GM12891 (cell line): ENCODE measurements at places on chromosomes 13 and 19.

- no peak for DNase-seq
These were observed 157.6 kb upstream of the OBI1 start for GRCh38 chr13:78816592-78816991.

DNA sequence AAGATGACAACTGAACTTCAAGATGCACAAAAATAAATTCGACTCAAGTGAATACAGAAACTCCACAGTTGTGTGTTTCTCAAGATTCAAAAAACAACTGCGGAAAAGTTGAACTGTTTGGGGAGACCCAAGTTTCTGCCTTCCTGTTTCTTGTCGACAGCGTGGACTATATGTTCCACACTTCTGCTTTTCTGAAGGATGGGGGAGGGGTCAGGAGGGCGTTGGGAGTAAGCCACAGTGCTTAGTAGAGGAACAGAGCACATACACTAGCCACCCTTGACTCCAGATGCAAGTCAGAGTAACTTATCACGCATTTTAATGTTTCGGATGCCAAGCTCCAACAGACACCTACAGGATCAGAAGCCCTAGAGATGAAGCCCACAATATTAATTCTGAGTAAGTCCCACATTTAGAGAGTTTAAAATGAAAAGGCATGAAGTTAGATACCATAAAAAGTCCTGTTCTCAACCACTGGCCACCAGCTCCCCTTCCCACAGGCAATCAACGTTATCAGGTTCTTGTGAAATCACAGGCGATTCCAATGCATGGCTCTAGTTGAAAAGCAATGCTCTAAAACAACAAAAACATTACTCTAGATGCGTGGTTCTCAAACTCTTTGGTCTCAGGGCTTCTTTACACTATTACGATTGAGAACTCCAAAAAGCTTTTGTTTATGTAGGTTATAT lies 4.2 kb downstream of the TUBGCP3 start:
- no peak for DNase-seq

DNA sequence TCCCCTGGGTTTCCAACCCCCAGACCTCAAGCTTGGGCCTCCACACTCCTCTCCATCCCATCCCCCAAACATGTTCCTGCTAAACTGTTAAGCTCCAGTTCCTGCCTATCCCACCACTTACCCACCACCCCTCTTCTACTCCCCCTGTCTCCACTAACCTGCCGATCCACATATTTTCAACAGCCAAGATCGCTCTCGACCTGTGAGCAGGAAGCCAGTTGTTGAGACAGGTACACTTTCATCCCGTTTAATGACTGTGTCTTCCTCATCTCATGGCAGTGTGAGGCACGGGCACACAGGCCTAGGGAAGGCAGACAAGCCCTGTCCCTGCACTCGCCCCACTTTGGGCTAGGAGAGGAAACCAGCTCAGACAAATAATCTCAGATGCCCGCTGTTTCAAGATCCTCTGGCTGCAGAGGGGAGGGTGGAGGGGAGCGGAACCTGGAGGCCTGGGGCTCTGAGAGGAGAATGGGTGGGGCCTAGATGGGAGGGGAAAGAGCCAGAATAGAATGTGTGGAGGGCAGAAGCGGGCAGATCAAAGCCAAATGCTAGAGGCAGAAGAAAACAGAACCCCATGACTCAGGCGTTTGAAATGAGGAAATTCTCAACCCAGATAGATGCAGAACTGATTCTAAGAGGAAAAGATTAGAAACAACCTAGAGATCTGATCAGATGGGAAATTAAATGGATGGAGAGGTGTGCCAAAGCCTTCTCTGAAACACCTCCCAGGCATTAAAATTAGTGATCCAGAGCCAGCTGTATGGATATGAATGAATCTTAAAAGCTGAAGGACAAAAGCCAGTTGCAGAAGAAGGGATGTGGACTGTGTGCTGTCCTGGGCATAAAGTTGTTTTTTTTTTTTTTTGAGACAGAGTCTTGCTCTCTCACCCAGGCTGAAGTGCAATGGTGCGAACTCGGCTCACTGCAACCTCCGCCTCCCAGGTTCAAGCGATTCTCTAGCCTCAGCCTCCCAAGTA lies 16.9 kb upstream of the CYP2S1 start:
- no peak for DNase-seq

GRCh38 chr13:46648166-46648607 lies 95.2 kb downstream of the LRCH1 start:
- no peak for DNase-seq

DNA sequence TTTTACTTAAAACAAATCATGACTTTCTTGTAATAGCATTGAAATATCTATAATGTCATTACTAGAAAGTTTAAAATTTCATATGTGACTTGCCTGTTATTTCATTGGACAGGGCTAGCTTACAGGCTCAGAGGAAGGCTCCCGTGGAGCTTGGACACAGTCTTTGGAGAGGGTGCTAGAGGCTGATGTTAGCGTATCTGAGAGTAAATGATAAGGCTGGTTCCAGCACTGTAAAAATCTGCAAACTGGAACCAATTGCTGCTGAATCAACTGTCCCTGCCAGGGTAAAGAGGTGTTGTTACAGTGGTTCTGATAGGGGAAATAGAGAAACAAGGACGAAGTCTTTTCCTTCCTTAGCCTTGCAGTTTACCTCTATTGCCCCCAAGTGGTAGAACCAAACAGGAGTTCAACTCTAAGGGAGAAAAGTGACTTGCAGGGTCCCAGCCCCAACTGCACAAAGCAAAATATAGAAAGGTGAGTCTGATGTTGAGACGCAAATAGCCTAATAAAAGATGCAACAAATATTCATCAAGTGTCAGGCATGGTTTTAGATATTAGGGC lies 901.7 kb downstream of the DIAPH3 start:
- DNase-seq: no peak

- DNase-seq: no peak
These were observed 22.8 kb upstream of the NDUFS7 start for GRCh38 chr19:1360818-1361461.

GRCh38 chr19:41915776-41916414 lies 12.4 kb downstream of the ERFL start:
- no peak for DNase-seq

DNA sequence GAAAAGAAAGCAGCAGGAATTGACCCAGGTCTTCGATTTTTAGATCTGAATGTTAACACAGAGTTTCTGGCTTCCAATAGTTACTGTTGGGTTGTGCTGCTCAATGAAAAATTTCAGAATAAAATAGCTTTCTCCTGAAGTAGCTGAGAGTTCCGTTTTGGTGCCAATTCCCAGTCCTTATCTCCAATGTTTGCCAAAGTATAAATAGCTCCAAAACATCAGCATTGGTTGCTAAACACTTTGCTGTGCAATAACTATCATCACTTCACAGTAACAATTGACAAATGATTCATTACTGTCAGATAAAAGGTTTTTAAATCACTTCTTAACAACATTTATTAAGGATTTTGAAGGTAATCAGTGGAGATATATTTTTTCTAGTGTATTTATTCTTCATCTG lies 446.0 kb downstream of the PCDH20 start:
- DNase-seq: no peak

DNA sequence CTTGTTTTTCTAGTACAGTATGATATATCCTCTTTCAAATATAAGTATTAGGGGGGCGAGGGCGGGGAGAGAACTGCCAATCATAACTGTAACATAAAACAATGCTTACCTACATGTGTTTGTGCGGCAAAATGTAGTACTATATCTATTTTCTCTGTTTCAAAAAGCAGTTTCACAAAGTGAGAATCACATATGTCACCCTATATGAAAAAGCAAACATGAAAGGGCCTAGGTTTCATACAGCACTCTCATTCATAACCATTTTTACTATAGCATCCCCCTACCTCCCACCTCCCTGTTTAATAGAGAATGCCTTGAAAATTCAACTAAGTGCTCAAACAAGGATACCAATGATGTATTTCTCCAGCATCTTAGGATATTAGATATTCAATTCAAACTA lies 5.2 kb downstream of the TGDS start:
- no peak for DNase-seq

DNA sequence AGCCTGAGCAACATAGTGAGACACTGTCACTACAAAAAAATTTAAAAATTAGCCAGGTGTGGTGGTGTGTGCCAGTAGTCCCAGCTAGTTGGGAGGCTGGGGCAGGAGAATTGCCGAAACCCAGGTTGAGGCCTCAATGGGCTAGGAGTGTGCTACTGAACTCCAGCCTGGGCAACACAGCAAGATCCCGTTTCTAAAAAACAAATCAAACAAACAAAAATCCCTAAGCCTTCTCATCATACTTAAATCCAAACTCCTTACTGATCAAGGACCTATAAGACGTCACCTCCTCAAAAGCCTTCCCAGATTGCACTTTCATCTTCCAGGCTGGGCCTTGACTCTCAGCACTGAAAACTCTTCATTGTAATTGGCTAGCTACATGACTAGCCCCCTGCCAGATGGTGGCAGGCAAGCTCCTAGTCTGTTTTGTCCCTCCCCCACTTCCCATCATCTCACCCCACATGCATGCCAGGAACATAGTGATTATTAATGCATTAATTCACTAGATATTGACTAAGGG lies 17.5 kb upstream of the NANOS3 start:
- no peak for DNase-seq

DNA sequence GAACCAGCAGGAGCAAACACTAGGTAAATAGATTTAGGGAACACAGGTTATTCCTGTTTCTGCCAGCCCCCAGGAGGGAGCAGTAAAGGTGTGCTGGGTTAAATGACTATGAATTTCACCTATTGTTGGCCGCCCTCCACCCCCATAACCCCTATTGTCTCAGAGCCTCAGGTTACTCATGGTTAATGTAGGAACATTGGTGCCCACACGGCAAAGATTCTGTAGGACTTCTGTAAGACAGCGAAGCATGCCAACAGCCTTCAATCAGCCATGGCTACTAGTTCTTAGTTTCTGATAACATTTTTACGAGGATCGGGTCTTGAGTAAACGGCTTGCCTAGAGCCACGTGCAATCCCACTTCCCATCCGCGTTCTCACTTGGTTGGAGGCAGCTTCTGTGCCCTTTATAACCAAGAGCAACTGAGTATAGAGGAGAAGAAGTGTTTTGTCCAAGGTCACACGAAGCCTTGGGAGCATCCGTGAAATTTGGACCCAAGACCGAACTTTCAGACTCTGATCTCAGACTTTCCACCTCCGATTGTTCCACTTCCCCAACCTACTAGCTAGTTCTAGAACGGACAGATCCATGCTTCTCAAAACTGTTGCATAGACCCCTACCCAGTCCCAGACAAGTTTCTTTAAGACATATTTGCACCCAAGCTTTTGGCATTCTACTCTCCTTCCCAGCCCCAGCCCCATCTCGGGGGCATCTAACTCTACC lies 5.1 kb upstream of the CACNG8 start:
- DNase-seq: no peak

- no peak for DNase-seq
These were observed 1.1 kb upstream of the PROZ start for GRCh38 chr13:113157206-113157928.

GRCh38 chr13:23144431-23144830 lies 36.3 kb upstream of the SGCG start:
- no peak for DNase-seq

DNA sequence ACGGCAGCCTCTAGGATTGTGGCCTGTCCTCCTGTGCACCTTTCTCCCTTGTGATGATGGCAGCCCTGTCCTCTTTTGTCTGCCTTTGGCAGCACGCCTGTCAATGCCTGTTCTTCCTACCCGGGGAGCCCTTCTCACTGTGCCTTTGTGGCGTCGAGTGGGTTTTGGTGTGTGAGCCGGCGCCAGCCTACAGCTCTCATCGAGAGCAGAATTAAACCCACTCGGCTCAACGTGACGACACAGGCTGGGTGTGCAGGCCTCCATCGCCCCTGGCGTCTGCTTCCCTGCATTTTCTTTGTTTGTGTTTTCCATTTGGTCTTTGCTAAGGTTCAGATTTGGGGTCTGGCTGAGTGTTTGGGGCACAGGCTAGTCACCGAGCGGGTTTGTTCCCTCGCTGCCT lies 34.4 kb downstream of the AP1M1 start:
- DNase-seq: no peak

GRCh38 chr13:99307247-99307646 lies at the start of gene GPR183:
TSS of gene GPR183 (minus strand) at chr13:99307399. CDS start at chr13:99296145, 11,254 bp downstream.
- DNase-seq: no peak

- no peak for DNase-seq
These were observed 127.5 kb upstream of the KLF5 start for GRCh38 chr13:72931311-72931710.

DNA sequence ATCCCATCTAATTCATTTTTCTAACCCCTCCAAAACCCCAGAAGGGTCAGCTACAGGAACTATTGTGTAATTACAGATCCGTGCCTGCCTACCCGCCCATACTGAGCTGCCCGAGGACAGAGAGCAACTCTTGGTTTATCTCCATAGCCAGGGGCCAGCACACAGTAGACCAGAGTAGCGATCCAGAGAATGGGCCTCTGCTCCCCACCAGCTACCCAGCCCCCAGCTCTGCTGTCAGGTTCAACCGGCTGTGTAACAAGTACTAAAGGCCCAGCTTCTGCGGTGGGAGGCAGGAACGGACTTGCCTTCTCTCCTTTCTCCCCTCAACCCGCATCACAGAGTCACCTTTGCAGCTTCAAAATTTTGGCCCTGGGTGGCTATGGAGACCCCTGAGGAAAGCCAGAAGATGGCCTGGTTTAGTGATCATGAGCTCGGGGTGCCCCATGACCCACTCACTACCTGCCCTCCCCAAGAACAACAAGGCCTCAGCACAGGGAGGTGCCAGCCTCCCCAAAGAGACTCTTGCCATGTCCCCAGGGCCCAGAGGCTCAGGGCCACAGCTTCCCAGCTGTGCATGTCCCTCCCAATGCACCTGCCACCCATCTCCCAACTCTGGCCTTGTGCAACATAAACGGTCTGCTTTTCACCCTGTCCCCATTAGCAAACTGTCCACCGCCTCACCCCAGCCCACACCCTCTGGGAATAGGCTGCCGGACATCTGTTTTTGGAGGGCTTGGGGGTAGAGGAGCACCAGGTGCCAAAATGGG lies 5.7 kb downstream of the CALM3 start:
- no peak for DNase-seq

DNA sequence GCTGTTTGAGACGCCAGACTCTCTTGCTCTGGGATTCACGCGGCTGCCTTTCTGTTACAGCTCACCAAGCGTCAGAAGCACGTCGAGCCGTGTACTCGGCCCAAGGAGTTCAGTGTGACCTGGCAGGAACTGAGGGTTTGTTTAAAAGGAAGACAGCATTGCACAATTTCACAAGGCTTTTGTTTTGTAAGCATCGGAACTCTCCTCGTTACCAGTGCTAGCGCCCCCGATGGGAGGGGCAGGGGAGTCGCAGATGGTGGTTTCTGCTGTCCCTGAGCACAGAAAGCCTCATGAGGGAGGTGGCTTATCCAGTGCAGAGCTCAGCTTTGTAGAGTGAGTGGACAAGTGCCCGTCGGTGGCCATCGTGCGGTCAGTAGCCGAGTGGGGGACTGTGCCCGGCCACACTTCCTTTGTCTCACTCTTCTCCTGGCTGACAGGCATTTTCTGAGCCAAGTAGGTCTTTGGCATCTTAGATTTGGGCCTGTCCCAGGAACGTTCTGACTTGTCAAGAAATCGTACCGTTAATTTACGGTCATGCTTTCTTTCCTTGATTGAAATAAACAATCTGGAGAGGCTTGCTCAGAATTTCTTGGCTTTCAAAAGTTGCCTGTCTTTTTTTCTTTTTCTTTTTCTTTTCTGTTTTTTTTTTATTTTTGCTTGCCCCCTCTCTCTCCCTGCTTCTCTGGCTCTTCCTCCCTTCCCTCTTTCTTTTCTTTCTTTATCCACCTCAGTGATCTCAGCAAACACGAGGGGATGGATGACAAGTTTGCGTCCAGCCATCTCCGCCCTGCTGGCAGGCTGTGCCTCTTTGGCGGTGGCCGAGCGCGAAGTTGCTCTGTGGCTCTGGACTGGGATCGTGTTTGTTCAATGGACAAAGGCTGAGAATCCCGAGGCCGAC lies 7.7 kb downstream of the KDM4B start:
- no peak for DNase-seq
